Stimulated activated CD4-positive, alpha-beta T cell treated with anti-CD3 and anti-CD28 coated beads, TNF-alpha, amount 100 ng/mL, for 48 hours (primary cell): ENCODE measurements at places on chromosomes 4 and X.

DNA sequence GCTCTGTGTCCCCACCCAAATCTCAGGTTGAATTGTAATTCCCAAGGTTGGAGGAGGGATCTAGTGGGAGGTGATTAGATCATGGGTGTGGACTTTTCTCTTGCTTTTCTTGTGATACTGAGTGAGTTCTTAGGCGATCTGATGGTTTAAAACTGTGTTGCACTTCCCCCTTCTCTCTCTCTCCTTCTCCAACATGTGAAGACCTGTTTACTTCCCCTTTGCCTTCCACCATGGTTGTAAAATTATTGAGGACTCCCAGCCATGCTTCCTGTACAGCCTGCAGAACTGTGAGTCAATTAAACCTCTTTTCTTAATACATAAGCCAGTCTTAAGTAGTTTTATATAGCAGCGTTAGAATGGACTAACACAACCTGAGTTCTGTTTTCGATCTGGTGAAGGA is 738.2 kb downstream of the ARAP2 start:
- no peak for DNase-seq

DNA sequence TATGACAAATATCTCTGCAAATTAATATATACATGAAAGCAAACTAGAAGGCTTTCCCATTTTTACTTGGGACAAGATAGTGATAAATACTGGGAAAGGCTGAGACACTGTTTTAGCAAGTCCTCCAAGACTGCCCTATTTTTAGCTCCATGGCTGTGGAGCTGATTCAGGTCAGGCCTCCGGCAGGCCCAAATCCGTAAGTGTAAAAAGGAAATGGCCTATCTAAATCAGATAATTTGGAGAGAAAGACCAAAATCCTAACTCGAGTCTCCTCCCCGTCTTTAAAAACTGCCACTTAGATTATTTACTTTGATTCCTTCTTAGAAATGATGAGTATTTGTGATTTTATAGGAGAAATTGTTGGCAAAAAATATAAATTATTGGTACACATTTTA is 2.9 kb downstream of the OTUD4 start:
- DNase-seq, result no peak

GRCh38 chr4:12975511-12975910 is 508.6 kb downstream of the RAB28 start:
- no peak for DNase-seq

- DNase-seq, result no peak
Observed at GRCh38 chr4:133440404-133440803, 291.3 kb downstream of the PCDH10 start.

- no peak for DNase-seq
Observed at GRCh38 chr4:111986095-111986494, 159.2 kb upstream of the FAM241A start.

DNA sequence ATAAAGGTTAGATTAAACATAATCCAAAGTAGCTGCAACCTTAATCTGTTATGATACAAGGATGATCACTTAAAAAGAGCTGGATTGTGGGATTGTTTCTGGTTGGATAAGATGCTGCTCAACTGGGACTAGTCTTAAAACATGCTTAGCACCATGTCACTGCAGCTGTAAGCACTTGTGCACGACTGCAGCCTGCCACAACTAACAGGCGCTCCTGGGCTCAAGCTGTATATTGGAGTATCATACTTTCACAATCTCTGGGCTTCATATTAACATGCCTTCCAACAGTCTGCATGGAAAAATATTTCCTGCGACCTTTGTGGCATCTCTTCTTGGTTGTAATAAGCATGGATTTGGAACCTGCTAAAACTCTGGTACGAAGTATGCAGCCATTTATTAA is 493.0 kb upstream of the PITX2 start:
- DNase-seq, result no peak

GRCh38 chrX:20028588-20028987 is 37.7 kb upstream of the BCLAF3 start:
- DNase-seq, result no peak

DNA sequence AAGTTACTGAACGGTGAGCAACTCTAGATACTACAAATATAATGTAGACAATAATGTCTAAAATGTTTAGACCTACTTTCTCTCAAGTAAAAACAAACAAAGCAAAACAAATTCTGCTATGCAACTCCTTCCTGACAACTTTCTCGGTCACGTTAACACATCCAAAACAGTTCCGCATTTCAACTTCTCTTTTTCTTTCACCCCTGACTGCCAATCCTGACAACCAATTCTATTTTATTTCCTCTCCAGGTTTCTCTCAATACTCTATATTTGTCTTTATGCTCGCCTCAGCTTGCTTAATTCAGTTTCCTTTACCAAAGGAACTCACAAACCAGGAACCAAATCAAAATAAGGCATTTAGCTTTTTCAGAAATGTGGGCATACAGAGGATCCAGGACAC is 513.0 kb downstream of the FSTL5 start:
- DNase-seq, result no peak

GRCh38 chr4:39045827-39046221 is 13.6 kb upstream of the TMEM156 start:
- no peak for DNase-seq

DNA sequence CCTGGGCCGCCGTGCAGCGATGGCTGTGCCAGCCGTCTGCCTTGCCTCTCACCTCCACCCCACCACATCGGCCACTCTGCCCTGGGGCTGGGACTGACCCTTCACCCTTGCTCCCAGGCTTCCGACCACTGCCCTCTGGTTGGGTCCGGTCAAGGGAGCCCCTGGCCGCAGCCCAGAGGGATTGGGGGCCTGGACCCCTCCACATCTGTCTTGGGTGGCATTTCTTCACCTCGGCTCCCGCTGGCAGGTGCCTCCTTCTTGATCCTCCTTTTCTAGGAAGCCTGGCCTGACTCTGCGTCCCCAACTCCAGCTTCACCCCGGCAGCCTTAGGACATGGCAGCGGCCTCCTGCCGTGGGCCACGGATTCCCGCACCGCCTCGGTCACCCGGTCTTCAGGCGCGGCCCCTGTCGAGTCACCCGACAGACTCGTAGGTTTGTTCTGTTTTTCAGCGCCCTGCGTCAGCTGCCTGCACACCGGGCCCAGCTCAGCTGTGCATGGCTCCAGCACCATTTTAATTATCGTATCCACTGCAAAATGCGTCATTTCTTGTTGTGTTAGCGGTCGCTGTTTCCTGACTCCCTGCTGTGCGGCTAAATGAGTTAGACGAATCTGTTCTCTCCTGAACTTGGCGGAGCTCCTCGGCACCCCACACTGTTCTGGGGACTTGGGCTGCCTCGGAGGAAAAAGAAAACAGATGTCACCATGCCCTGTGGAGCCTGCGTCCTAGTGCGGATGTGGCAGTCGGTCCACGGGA is 124.0 kb downstream of the FAM53A start:
- DNase-seq, result no peak

DNA sequence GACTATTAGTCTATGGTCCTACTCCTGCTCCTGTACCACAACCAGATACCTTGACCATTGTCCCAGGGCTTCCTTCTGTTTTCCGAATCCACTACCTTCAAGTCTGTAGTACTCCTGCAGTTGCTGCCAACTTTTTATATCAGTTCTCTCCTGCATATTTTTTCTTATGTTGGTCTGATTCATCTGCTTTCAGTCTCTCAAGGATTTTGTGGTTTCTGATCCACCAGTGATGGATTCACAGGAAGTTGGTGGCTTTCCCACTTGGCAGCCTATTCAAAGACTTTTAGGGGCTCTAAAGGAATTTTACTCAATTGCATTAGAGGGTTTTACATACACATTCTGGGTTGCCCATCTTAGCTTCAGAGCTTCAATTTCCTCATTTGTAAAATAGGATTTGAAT is 23.6 kb downstream of the KIF4A start:
- no peak for DNase-seq
